ENCODE measurements at places on chromosomes 1 and 21.
A peak's percentile ranks its signal among the peaks of the same experiment; 100 is the strongest.

DNA sequence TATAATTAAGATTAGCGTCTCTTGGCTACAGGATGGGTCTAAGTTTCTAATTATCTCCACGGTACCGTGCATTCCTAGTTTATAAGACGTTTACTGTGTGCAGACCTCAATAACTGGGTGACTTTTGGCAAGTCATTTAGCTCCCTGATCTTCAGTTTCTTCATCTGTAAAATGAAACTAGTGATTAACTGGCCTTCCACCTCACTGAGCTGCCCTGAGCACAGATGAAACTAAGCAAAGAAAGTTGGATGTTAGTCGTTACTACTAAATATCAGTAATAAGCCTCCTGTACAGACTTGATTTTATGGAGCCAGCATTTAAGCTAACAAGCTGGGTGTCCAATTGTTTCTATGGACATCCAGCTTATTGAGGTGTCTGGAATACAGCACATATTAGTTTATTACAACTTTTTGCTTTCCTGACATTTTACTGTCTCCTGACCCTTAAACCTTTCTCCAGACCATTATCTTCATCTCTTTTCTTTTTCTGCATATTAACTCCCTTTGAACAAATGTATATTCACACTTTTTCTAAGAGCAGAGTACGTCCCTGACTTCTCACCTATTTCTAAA, 1.1 kb downstream of the CR2 start:
- DNase-seq: no peak

- DNase-seq: no peak
Measured at GRCh38 chr1:244704107-244704506, 51.2 kb downstream of the DESI2 start.

GRCh38 chr1:117467336-117467735, 100.1 kb downstream of the MAN1A2 start:
- no peak for DNase-seq

GRCh38 chr1:229945795-229946194, 121.2 kb upstream of the GALNT2 start:
- no peak for DNase-seq

DNA sequence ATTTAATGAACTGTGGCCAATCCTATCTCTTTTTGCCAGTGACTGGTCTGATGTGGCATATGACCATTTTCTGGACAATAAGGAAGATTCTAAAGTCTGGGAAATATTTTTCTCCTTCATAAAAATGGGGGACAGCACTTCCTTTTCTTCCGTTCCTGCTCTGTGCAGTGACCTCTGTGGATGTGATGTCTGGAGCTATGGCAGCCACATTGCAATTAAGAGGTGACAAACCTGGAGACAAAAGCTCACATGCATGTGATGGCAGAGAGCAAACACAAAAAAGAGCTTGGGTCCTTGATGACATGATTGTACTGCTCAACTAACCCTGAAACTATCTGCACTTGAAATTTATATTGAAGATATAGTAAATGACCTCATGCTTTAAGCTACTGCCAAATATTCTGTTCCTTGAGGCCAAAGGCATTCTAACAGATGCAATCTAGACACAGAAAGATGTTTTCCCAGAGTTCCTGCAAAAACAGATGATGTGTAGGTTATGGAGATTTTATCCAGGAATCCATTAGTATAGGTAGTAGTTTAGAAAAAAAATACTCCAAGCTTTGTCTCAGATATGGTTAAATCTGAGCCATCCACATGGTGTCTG, 2.2 kb upstream of the MAGI3 start:
- DNase-seq: no peak

- DNase-seq: peak; percentile 14
Measured at GRCh38 chr1:211606332-211606913, 27.5 kb upstream of the SLC30A1 start.

GRCh38 chr1:151013518-151013917, 5.3 kb downstream of the PRUNE1 start:
- no peak for DNase-seq

GRCh38 chr21:32481875-32482408, 69.4 kb downstream of the EVA1C start:
- no peak for DNase-seq

DNA sequence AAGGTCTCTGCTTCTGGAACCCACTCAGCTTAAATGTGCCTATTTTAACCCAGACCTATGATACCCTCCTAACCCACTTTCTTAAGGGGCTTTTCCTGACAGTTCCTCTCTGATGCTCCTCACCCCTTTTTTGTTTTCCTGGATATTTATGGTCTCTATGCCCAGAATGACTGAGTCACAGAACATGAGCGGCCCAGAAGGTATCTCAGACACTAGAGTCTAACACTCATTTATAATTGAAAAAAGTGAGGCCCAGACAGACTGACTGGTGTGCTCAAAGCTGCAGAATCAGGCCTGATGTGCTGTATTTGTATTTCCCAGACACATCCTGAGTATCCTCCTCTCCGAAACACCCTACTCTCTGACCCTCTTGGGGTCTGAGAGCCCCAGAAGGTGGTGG, 44.0 kb downstream of the LRRC71 start:
- no peak for DNase-seq
